ENCODE measurements at places on chromosomes 6 and 20.
A peak's percentile ranks its signal among the peaks of the same experiment; 100 is the strongest.

DNA sequence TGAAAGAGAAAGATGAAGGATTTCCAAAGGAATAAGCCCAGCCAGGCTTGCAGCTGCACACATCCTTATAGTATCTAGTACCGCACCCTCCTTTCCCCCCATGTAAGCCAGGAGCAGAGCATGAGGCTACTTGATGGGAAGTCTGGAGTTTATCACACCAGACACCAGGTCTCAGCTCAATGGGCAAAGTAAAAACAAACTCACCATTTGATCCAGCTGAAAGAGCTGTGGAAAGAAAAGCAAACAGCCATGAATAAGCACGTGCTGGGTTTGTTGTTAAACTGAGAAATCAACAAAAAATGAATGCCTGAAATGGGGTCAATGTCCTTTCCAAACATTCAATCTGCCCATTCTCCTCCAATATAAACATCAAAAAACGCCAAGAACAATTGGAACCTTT lies 50.6 kb upstream of the MAP7 start:
- no peak for DNase-seq

DNA sequence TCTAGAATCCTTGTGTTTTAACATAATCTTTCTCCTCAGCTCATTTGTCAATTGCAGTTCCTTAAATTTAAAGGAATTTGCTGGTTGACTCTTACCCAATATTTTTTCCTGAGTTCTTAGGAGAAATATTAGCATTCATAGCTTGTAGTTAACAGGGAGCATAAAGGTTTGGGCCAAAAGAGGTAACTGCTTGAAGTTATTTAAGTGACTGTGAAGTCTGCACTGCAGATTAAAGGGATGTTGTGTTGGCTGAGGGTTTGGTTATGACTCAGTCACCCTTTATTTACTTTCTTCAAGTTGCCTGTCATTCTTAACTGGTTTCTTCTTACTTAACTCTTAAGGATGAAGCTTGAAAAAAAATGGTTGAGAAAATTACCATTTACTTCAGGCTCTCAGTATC lies 220.3 kb upstream of the LAMP5 start:
- DNase-seq = no peak

GRCh38 chr6:142945446-142946180 lies 637 bp upstream of the HIVEP2 start:
- DNase-seq = peak; percentile 68

GRCh38 chr6:84123186-84123585 lies 89.6 kb downstream of the MRAP2 start:
- DNase-seq = no peak

GRCh38 chr20:24608926-24609667 lies 139.7 kb downstream of the SYNDIG1 start:
- DNase-seq = no peak

DNA sequence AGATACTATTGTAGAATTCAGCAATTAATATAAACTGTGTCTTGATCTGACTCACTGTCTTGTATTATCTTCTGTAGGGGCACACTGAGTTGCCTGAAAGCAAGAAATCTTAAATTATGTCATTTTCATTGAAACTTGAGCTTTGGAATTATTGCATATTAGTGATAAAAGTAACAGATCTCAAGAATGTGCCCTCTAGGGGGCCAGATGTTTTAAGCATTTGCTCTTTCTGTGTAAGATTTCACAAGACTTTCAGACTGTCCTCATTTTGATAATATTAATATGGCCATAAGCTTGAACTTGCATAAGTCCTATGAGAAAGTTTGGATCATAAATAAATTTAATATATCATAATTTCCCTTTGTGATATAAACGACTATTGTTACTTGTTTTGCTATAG lies 55.5 kb upstream of the MYO6 start:
- no peak for DNase-seq

DNA sequence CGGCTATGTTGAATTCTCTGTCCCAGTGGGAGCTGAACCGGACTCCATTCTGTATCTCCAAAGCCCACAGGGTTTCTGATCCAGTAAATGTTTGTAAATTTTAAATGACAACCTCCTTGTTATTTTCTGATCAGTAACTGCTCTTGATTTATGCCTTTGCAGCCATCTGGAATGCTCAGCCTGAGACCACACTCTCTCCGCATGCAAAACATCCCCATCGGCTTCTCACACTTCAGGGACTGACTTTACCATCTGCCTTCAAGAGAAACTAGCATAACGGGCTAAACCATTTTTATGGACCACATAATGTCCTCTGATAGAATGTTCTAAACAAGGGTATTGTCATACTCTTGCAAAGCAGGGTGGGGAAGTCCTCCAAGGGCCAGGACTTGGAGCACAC lies 94.5 kb upstream of the FOXQ1 start:
- no peak for DNase-seq

- no peak for DNase-seq
These were observed 111.1 kb downstream of the FOXA2 start for GRCh38 chr20:22473293-22473692.

- DNase-seq = no peak
These were observed 105.0 kb downstream of the KLHL32 start for GRCh38 chr6:97029552-97029951.

DNA sequence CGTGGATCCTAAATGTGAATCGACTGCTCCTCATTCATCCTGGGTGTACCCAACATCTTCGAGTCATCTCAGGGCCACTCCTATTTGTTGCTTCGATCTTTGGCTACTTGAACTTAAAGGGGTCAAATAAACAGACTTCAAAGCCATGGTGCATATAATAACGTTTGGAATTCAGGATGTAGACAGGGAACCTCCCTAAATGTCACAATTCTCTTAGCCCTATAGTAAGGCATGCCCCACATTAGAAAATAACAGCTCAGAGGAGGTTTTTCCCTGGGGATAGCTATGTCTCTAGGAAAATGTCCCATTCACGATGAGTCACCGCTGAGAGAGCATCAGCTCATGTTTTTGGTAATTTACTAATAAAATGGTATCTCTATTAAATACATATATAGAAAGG lies 54.8 kb upstream of the BMP6 start:
- no peak for DNase-seq

DNA sequence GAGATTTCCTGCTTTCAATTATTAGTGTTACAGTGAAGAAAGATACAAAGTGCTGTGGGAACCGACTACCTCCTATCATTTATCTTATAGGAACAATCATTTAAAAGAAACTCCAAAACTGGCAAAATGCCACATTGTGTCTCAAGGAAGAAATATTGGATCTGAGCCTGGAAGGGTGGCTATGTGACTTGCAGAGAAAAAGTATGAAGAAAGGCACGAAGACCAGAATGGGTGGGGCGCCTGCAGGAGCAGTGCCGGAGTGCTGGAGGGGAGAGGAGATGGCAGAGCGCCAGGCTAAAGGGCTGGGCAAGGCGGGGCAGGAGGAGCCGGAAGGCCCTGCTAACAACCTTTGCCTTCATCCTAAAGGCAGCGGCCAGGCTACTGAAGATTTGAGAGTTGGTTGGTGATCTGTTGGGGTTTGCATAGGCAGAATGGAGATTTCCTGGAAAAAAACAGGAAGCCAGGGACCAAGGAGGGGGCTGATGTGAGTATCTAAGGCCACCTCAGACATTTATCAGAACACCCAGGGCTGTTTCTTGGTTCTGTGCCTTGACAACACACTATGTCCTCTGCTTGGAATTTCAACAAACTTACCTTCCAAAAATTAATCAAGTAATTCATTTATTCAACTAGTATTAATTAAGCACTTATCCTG lies 125.6 kb downstream of the MAFB start:
- no peak for DNase-seq

DNA sequence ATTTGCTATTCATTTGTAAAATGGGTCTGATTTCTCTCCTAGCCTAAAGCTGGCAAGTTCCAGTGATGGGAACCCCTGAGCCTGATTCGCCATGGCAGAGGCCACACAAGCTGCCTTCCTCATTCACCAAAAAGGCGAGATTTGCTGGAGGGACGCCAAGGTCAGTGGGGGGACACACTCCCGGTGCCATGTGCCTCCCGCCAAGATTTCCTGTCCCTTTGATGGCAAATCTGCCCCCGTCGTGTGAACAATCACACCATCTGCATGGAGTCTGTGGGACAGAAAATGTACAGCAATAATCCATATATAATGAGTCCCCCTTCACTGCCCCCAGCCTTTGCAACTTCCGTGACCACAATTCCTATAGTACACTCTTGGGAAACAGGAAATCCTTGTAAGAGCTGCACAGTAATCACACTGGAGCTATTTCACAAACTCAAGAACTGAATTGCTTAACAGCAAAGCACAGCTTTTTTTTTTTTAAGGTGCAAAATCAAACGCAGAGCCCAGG lies 15.7 kb upstream of the IGF2R start:
- DNase-seq = no peak

- DNase-seq = no peak
These were observed 198.0 kb downstream of the FARS2 start for GRCh38 chr6:5459346-5459745.

GRCh38 chr6:126531286-126531685 lies 191.4 kb downstream of the CENPW start:
- DNase-seq = no peak
